ENCODE measurements at places on chromosomes 6 and 20.

- DNase-seq: no peak
These were observed 28.3 kb downstream of the KCNQ5 start for GRCh38 chr6:72650081-72650745.

GRCh38 chr6:125699591-125699990 lies 49.8 kb upstream of the HEY2 start:
- DNase-seq: no peak

DNA sequence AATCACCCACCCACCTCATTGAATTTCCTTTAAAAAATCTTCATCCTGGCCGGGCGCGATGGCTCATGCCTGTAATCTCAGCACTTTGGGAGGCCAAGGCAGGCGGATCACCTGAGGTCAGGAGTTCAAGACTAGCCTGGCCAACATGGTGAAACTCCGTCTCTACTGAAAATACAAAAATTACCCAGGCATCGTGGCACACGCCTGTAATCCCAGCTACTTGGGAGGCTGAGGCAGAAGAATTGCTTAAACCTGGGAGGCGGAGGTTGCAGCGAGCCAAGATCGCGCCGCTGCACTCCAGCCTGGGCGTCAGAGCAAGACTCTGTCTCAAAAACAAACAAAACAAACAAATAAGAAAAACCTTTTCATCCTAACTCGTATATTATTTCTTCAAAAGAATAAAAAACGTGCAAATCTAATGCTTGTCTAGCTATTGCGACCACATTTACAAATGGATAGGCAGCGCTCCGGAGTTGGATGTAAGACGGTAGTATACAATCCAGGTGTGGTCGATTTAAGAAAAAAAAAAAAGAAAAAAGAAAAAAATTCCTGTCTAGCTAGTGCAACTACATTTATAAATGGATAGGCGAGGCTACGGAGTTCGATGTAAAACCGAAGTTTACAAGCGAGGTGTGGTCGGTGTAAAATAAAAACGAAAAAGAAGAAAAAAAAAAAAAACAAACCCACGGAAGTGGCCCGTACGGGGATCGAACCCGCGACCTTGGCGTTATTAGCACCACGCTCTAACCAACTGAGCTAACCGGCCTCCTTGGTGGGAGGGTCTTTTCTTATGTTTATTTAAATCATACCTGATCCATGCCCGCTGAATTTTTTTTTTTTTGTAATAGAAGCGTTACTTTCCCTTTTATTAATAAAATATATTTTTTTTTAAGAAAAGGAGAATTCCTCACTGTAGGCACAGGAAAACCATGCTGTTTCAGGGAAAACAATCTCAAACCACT lies 70.7 kb upstream of the PRSS16 start:
- DNase-seq: peak; percentile 65

DNA sequence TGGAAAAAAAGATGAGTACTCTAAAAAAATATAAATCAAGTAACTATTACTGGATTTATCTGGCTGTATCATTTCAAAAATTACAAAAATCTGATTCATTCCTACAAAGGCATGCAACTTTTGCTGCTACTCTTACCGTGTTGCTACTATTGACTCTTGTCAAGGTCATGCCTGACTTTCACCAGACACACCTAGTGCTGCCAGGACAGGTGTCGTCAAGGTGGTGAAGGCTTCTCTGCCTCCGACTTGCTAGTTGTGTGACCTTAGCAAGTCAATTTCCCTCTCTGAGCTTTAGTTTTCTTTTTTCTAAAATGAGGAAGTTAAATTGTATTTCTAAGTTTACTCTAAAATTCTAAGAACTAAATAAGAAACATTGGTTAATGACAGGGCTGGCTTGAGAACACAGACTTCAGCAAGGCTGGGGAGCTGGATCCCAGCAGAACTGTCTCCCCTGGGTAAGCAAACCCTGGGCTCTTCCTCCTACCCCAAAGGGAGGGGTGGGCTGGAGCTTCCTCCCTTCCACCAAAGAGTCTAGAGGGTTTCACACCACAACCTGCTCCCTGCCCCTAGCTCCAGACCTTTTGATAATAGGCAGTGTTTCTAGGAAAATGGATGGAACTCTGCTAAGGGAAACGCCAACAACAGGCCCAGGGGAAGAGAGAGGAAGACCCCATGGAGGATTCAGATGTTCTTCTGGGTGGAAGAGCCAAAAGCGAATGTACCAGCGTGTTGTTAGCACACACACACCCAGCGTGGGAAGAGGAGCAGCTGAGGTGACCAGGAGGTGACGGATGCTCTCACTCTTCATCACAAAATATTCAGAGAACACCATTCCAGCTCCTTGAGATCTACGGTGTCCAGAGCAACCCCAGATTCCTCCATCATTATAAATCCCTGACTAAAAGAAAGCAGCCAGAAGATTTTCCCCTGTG lies 47.9 kb upstream of the CITED2 start:
- DNase-seq: no peak

DNA sequence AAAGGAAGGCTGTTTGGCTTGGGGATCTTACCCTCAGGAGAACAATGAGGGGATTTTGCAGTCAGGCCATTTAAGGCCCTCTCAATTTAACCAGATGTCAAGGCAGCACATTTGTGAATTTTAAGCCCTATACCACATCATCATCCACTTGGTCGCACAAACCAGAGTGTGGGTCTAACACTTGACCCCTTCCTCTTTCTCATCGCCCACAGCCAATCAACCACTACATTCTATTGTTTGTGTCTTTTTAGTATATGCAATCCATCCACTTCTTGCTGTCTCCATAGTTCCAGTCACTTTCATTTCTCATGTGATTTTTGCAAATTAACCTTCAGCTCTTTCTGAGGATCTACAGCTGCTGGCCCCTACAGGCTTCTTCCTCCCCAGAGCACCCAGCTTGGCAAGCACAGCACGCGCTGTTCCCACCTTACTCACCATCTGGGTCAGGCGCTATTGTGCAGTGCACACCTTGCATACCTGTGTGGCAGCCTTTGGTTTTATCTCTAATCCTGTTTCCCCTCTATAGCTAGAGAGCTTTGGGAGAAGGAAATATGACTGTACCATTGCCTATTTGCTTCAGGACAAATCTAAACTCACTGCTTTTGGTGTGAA lies 32.3 kb upstream of the CD83 start:
- DNase-seq: no peak

DNA sequence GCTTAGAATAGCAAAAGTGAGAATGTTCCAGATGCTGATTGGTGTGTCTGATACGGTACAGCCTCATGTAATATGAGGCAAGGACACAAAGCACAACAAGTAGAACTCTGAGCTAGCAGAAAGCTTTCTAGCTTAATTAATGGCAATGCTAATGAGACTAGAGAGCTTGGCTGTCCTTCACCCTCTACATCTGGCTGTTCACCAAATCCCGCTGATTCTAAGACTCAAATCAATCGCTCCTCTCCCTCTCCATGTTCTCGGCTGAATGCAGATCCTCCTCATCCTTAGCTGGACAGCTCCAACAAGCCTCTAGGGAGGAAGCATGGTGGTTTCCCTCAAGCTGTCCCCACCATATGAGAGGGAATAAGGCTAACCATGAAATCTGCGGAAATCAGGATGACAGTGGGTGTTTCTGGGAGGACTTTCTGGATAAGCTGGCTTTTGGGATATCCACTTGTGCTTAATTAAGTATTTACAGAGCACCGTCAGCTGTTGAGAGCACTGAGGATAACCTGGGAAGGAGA lies 128.9 kb downstream of the FOXC1 start:
- no peak for DNase-seq

DNA sequence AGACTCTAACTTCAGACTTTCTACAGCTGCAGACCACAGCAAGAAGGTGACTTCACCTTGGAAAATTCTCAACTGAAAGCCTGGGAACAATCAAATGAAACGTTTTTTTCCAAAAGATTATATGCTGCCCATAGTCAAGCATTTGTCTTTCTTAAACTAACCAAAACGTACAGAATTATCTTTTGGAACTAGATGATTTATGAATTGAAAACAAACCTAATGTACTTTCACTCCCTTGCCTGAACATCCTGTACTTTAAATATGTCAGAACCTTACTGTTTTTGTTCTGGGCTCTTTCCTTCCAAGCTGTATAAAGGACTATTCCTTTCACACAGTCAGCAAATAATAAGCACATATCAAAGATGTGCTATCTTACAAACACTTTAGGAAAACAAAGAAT lies 62.4 kb upstream of the TNFAIP3 start:
- DNase-seq: no peak

GRCh38 chr20:44938637-44939036 lies 21.6 kb downstream of the TOMM34 start:
- DNase-seq: no peak

DNA sequence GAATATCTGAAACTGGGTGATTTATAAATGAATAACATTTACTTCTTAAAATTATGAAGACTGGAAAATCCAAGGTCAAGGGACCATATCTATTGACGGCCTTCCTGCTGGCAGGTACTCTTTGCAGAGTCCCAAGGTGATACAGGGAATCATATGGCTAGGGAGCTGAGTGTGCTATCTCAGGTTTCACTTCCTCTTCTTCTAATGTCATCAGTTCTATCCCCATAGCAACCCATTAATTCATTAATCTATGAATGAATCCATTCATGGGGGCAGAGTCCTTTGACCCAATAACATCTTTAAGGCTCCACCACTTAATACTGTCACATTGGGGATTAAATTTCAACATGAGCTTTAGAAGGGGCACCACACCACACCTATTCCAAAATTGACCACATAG lies 772.0 kb downstream of the HACE1 start:
- DNase-seq: no peak

GRCh38 chr20:5164645-5165625 lies 38.1 kb downstream of the CDS2 start:
- DNase-seq: no peak

- no peak for DNase-seq
These were observed 93.9 kb downstream of the FOXO3 start for GRCh38 chr6:108654465-108655106.

- DNase-seq: no peak
These were observed 337.0 kb downstream of the THBS2 start for GRCh38 chr6:168916576-168917211.

DNA sequence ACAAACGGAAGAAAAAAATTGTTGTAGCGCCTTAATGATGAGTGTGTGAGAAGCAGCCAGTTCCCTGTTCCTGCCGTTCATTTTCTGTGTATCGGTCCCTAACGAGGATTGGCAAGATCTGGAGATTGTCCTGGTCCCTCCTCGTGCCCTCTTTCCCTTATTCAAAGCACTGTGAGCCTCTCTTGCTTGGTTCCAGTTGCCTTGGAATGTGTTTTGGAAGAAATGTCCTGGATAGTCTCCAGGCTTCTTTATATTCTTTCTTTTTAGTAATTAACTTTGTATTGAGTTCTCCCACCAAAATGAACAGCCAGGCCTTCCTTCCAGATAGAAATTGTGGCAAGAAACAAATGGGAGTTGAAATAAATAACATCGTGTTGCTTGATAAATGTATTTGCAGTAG lies 348.3 kb downstream of the CDH26 start:
- no peak for DNase-seq

- no peak for DNase-seq
These were observed 70.9 kb downstream of the REV3L start for GRCh38 chr6:111411978-111412566.

DNA sequence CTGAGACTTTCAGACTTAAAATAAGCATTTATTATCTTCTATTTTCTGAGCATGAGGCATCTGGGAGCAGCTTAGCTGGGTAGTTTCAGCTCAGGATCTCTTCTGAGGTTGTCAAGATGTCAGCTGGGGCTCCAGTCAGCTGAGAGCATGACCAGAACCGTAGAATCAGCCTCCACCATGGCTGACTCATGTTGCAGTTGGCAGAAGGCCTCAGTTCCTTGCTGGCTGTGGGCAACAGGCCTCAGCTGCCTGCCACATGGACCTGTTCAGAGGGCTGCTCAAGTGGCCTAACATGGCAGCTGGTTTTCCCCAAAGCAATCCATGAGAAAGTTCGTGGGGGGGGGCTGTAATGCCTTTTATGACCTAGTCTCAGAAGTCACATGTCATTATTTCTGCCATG lies 142.3 kb downstream of the LY86 start:
- DNase-seq: no peak

DNA sequence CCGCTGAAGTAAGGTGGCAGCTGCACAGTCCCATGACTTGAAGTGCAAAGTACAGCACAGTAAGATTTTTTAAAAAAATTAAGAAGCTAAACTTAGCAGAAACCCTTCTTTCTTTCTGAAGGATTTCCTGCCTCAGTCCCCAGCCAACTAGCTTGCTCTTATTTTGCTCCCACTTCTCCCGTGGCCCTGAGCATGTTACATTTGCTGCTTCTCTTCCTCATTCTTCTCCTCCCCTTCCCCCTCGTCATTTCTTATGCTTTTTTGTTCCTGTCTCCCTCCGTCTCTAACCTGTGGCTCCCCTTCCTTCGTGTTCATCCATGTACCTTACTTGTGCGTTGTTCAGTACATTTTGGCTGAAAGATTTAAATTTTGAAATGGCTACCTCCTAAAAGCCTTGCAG lies 123.0 kb downstream of the SASH1 start:
- no peak for DNase-seq

GRCh38 chr6:159505140-159505922 lies 187.7 kb downstream of the SOD2 start:
- no peak for DNase-seq

DNA sequence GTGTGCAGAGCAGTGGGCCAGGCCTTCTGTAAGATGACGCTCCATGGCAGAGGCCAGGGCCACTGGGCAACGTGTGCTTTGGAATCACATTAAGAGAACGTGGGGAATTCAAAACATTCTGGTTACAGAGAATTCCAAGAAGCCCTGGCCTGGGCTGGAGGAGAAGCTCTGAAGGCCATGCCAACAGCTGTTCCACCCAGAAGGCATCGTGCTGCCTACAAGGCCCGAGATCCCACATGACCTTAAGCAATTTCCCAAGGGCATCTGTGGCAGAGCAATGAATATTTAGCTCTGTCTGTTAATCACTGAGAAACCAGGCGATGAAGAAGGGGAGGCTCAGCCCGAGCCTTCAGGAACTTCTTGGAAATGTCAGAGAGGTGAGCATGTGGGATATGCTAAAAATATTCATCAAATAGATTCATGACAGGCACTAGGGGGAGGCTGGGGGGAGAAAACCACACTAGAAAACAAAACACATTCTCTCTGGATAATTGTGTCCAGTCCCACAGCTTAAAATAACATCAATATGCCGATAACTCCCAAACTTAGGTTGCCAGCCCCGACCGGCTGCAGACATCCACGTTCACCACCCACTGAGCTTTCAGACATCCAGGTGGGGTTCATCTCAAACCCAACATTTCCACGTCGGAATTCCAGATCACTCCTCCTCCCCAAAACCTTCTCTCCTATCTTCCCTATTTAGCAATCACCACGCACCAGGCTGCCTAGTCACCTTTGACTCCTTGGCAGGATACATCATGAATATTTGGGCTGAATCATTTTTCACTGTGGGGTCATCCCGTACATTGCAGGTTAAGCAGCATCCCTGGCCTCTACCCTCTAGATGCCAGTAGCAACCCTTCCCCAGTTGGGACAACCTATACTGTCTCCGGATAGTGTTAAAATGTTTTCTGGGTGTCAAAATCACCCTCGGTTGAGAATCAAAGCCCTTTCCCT lies 6.6 kb downstream of the SULF2 start:
- no peak for DNase-seq

Data from activated naive CD4-positive, alpha-beta T cell treated with anti-CD3 and anti-CD28 coated beads, Interleukin-2, amount 50 U/mL, for 72 hours (primary cell).